ENCODE measurements at places on chromosomes 1 and 21.

GRCh38 chr1:62682531-62682930 lies 5.7 kb downstream of the DOCK7 start:
- no peak for DNase-seq

- no peak for DNase-seq
Observed at GRCh38 chr1:234307726-234308125, 65.5 kb upstream of the COA6 start.

- DNase-seq: no peak
Observed at GRCh38 chr1:10387677-10388386, 11.0 kb upstream of the PGD start.

GRCh38 chr1:63049135-63049534 lies 265.2 kb downstream of the ATG4C start:
- no peak for DNase-seq

- DNase-seq: no peak
Observed at GRCh38 chr1:161260376-161261260, 2.1 kb downstream of the PCP4L1 start.

GRCh38 chr1:14919751-14920150 lies 233.8 kb upstream of the TMEM51 start:
- DNase-seq: no peak

GRCh38 chr1:19942088-19942487 lies 18.7 kb upstream of the PLA2G2E start:
- no peak for DNase-seq

GRCh38 chr1:55073187-55073916 lies 34.0 kb downstream of the PCSK9 start:
- DNase-seq: no peak

GRCh38 chr1:211382182-211382713 lies 55.6 kb downstream of the TRAF5 start:
- no peak for DNase-seq

- no peak for DNase-seq
Observed at GRCh38 chr1:3221112-3222041, 152.4 kb downstream of the PRDM16 start.

DNA sequence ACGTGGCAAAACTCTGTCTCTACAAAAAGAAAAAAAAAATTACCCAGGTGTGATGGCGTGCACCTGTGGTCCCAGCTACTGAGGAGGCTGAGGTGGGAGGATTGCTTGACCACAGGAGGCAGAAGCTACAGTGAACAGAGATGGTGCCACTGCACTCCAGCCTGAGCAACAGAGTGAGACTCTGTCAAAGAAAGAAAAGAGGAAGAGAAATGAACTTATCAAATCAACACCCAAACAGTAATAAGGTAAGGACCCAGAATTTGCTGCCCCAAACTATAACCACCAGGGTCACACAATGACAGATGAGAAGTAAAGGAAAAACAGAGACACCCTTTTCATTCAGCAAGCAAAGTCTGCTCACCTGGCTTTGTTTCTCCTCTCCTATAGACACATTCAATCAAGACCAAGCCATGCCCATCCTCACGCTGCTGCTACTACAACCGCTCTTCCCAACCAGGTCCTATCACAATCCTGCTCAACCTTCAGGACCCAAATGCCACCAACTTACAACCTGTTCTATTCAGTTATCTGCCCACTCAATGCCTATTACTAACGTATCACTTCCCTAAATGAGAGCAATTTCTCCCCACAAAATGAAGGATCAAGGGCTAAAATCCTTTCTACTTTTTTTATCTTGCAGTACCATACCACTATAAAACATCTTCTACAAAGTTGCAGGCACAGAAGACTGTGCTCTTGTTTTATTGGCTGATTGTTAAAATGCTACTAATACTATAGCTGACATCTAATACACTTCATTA lies 183.5 kb downstream of the RERE start:
- no peak for DNase-seq

DNA sequence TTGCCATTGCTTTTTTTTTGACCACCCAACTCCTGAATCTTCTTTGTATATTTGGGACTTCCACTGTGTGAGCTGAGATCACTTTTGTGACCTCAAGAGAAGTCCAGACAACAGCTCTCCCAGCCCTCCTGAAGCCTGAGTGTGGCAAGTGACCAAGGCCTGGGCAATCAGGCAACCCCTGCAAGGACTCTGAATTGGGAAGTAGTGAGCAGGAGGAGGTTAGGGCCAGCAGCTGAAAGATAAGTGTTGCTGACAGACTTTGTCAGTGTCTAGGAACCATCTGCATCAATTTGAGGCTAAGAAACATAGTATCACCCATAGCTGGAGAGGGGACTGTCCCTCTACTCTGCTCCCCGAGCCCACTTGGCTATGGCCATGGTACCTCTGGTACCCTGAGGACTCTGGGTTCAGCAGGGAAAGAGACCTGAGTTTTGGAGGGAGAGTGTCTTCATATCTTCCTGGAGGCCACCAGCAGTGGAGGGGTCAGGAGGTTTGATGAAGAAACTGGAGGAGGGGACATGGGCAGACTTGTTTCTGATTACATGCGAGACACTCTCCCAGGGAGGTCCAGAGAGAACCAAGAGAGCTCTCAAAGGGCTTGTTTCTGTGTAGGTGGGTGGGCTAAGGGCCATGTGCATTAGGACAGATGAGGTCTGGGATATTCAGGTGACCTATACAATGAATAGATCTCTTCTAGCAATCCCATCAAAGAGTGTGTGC lies 147.0 kb upstream of the DNAH14 start:
- no peak for DNase-seq

DNA sequence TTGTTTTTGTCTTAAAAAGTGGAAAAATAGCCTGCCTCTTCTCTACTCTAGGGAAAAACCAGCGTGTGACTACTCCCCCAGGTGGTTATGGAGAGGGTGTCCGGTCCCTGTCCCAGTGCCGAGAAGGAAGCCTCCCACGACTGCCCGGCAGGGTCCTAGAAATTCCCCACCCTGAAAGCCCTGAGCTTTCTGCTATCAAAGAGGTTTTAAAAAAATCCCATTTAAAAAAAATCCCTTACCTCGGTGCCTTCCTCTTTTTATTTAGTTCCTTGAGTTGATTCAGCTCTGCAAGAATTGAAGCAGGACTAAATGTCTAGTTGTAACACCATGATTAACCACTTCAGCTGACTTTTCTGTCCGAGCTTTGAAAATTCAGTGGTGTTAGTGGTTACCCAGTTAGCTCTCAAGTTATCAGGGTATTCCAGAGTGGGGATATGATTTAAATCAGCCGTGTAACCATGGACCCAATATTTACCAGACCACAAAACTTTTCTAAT lies 35.0 kb upstream of the TDRD10 start:
- no peak for DNase-seq

- DNase-seq: no peak
Observed at GRCh38 chr1:119702384-119702783, 9.3 kb upstream of the PHGDH start.

- DNase-seq: no peak
Observed at GRCh38 chr1:218553197-218553596, 208.1 kb downstream of the TGFB2 start.

GRCh38 chr1:156465747-156466365 lies 34.7 kb downstream of the MEF2D start:
- DNase-seq: no peak

- no peak for DNase-seq
Observed at GRCh38 chr1:66393586-66394287, 140.2 kb upstream of the SGIP1 start.

GRCh38 chr1:119659628-119660027 lies 11.6 kb upstream of the ZNF697 start:
- no peak for DNase-seq

GRCh38 chr1:177138347-177138746 lies 26.2 kb downstream of the ASTN1 start:
- no peak for DNase-seq

- no peak for DNase-seq
Observed at GRCh38 chr21:44935533-44935927, 4.3 kb upstream of the SLX9 start.

- DNase-seq: no peak
Observed at GRCh38 chr1:14599800-14600199, 1.3 kb downstream of the KAZN start.

- no peak for DNase-seq
Observed at GRCh38 chr1:27504588-27505419, 14.8 kb upstream of the WASF2 start.

- DNase-seq: no peak
Observed at GRCh38 chr1:236035681-236036101, 29.2 kb downstream of the NID1 start.

DNA sequence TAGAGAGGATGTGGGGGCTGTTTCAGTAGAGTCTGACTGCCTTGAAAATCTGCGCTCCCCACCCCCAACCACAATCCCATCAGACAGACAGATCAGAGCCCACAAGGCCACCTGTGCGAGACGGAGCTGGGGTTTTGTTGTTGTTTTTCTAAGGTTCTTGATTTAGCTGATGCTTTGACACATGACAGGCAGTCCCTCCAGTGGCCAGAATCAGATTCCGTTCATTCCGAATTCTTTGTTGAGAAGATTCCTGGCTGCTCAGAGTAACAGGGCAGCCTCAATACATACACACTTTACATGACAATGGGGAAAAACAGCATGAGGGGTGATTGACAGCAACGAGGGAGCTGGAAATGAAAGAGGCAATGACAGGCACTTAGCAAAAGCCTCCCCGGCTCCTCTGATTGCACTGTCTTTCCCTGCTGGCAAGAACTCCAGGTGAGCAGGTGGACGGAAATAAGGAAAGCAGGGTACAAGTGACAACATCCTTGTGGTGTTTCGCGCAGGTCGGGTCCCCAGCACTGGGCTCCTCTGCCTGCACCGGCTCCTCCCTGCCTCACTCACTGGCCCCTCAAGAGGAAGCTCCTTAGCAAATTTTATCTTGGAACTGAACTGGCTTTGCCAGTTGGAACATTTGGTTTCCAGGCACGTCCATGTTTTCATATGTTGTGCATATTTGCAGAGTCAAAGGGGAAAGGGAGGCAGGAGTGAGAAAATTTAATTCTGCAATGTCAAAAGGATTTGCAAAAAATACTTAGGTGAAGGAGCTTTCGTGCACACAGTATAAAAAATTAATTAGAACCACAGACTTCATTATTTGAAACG lies 148.7 kb downstream of the PGBD5 start:
- DNase-seq: no peak

DNA sequence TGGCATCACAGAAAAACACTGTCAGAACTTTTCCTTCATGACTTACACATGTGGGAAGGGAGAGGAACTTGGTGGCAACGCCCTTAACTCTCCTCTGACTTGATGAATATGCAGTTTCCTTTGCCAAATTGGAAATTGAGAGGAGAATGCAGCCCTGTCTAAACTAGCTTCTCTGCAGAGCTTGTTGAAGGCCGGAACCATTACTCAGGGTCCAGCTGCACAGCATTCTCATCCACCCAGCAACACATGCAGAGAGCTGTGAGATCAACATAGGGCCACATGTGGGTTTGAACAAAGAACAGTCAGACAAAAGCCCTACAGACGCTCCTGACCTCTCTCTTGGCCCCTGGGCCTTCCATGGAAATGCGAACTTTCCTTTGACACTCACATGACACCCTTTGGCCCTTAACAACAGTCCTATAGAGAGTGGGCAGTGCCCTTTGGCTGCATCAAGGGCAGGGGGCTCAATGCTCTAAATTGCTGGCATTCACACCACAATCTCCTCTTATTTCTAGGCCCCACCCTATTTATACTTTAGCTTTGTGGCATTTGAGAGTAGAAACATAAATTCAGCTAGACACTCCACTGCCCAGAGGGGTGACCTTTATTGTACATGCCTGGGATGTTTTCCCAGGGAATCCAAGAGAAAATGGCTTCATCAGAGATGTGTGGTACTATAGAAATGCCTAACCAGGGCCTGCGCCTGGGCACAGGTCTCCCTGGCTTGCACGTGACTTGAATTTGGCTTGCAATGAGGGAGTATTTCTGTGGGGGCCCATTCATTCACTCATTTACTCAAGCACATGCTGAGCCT lies 64.4 kb downstream of the CDC7 start:
- no peak for DNase-seq

DNA sequence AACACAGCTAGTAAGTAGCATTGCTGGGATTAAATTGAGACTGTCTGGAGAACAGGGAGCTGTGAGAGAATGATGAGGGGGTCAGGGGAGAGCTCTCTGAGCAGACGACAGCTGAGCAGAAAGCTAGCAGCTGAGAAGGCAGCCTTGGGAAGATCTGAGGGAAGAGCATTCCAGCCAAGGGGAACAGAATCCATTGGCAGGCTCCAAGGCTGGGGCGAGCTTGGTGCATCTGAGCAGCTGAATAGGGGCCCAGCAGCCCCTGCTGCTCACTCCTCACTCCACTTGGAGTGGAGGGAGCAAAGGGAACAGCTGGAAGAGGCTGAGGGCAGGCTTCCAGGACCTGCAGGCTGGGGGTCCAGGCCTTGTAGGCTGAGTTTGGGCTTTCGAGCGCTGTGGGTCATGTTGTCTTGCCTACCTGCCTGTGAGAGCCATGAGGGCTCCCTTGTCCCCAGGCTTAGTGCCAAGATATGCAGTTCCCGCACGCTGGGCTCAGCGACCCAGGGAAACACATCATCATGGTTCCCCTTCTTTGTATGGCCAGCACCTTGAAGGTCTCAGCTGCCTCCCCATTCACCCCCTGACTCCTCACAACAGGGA lies 10.5 kb downstream of the ACOT11 start:
- no peak for DNase-seq

- DNase-seq: no peak
Observed at GRCh38 chr1:108557296-108557695, 2.6 kb upstream of the EEIG2 start.

DNA sequence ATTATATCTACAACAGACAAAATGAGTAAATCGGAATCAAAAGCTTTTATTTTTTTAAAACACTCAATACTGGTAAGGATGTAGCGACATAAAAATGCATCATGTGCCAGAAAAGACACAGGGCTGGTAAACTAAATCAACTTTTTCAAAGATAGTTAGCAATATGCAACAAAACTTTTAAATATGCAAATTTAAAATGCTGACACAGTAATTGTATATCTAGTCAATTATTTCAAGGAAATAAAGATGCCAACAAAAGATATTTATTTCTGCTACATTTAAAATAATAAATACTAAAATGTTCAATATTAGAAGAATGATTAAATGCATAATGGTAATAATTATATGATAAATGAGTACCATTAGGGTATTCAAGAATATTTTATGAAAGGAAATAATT lies 295.1 kb downstream of the SMYD3 start:
- DNase-seq: no peak

DNA sequence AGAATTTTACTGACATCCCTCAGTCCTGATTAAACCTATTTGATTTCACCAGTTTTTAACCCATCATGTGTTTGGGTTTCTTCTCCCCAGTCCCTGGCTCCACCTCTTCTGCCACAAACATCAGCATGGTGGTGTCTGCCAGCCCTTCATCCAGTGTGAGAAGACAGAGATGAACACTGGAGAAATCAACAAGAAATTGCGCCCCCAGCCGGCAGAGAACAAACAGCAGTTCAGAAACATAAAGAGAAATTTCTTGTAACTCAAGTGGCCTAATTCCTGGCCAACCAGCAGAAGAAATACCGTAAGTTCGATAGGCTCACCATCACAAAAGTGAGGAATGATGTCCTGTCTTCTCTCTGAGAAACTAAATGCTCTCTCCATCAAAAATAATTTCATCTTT lies 18.3 kb downstream of the S100A11 start:
- no peak for DNase-seq

GRCh38 chr21:45113543-45113942 lies 39.2 kb downstream of the ADARB1 start:
- no peak for DNase-seq

GRCh38 chr1:2799811-2800663 lies 1.5 kb downstream of the TTC34 start:
- no peak for DNase-seq

- DNase-seq: no peak
Observed at GRCh38 chr21:33360281-33360680, 35.5 kb downstream of the IFNAR1 start.

GRCh38 chr1:193763266-193763665 lies 576.9 kb upstream of the B3GALT2 start:
- no peak for DNase-seq

GRCh38 chr1:16111771-16112595 lies 38.5 kb upstream of the FAM131C start:
- DNase-seq: no peak
